ENCODE measurements at places on chromosomes 3 and 15.
A peak's percentile ranks its signal among the peaks of the same experiment; 100 is the strongest.

DNA sequence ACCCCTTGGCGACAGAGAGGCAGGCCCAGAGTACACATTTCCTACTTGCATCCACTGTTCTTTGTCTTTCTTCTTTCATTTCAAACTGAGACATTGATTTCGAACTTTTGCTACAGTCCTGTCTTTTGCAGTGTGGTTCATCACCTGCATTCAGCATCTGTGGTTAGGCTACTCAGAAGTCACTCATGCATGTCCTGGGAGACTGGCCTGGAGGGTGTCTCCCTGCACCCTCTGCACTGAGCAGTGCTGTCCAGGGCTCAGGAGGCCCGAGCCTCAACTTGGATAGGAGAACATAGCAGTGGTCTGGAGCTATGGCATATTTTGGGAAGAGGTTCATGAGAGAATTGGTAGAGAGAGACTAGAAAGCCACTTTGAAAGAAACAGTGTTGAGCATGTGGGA is 240.2 kb upstream of the TPRG1 start:
- DNase-seq: no peak

- no peak for DNase-seq
Measured at GRCh38 chr3:123881771-123882170, 2.4 kb downstream of the MYLK start.

GRCh38 chr3:150236316-150237082 is 171.6 kb upstream of the TSC22D2 start:
- DNase-seq: no peak

GRCh38 chr3:162218479-162218878 is 721.9 kb downstream of the OTOL1 start:
- DNase-seq: no peak

GRCh38 chr15:29686445-29687203 is 135.6 kb downstream of the TJP1 start:
- no peak for DNase-seq

DNA sequence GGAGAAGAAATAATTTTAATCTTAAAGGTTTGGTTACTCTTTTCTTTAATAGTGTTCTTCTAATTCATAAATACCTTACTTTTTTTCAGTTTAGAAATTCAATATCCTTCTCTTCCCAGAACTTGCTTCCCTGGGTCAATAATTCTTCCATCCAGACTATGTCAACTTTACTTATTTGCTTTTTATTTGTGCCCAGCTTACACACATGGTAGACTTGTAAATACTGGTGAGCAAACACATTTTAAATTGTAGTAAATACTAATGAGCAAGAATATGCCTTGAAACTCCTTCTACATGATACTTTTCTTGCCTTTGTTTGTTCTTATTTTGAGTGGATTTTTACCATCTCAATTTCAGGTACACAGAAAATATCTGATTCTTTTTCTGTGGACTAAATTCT is 33.7 kb downstream of the SST start:
- DNase-seq: no peak

DNA sequence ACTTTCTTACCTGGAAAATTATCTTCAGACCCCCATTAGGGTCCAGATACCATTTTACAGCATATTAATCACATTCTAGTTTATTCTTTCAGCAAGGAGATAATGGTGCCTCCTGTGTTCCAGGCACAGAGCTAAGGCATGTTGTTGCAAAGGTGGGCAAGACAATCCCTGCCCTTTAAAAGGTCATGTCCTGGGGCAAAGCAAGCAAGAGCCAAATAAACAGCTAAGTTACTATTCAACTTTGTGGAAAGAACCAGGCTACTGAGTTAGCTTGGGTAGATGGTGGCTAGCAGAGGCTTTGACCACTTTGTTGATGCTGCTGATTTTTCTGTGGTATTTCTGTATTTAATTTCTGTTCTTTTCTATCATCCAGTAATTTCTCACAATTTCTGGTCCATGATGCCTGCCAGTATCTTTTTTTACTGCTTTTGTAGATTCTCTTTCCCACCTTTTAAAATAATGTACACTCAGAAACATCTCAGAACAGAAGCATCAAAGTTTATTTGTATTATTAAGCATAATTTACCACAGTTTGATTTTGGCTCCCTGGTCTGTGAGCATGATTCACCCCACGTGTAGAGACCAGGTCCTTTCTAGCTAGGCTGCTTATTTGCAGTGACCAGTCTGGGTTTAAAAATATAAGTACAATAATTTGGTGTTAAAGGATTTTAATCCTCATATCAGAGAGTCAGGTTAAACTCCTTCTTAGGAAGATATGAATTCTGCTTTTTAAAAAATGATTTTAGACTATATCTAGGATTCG is 71.5 kb downstream of the LRRC28 start:
- DNase-seq: no peak

- no peak for DNase-seq
Measured at GRCh38 chr15:25543196-25543595, 104.4 kb upstream of the UBE3A start.

- no peak for DNase-seq
Measured at GRCh38 chr15:49990835-49991545, 128.0 kb downstream of the ATP8B4 start.

GRCh38 chr3:101639280-101639963 is 37.5 kb downstream of the ZBTB11 start:
- no peak for DNase-seq

DNA sequence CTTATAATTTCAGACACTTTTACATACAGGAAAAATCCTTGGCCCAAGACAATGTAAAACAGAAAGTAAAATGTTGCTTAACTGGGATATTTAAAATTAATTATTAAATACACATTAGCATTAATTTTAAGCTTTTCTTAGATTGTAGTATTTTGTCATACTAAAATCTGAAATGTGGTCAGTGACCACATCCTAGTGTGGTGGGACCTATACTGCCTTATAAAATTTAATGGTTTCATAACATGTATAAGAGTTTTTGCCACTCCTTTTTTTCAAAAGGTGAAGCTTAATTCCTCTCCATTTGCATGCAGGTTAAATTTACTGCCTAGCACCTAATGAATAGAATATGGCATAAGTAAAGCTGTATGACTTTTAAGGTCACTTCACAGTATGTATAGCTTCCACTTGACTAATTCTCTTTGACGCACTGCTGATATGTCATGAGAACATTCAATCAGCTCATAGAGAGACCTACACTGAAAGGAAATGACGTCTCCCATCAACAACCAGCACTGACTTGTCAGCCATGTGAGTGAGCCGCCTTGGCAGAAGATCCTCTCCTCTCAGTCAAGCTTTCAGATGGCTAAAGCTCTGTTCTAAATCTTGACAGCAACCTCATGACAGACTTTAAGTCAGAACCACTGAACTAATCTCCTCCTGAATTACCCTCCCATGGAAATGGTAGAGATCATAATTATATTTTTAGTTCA is 847.8 kb downstream of the SI start:
- no peak for DNase-seq

- DNase-seq: no peak
Measured at GRCh38 chr15:100807028-100807427, 72.6 kb upstream of the ALDH1A3 start.

- DNase-seq: peak; percentile 78
Measured at GRCh38 chr15:70488002-70488605, 275.3 kb downstream of the UACA start.

GRCh38 chr15:89632563-89633430 is 22.5 kb downstream of the KIF7 start:
- no peak for DNase-seq

DNA sequence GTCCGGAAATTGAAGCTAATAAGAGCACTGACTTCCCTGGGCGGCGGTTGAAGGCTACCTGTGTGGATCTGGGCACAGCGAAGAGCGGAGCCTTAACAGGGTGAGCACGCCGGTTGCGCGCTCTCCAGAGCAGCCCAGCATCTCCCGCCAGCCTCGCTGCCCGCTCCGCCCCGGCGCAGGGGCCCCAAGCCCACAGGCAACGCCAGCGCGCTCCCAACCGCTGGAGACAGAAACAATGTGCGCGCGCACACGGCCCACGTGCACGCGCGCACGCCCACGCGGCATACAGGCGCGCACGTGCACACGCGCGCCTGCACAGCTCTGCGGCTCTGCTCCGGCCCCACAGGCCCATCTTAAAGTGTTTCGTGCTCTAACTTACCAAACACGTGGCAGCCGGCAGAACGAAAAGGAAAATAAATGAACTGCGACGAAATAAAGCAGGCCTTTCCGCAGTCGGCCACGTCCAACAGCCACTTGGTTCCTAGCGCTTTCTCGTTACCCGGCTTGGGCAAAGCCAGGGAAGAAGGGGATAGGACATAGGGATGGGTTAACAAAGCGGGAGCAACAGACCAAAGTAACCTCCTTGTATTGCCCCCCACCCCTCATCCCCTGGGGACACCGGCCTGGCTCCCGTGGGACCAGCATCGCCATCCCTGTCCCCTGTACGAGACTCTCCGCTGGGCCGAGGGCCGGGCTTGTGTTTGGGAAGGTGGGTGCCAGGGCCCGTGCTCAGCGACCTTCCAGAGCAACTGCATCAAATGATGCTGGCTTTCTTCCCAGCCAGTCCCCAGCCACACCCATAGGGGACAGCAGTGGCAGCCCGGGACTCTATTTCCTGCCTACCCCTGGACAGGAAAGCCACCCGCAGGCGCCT is 203.7 kb downstream of the ABHD5 start:
- peak; percentile 68 for DNase-seq

DNA sequence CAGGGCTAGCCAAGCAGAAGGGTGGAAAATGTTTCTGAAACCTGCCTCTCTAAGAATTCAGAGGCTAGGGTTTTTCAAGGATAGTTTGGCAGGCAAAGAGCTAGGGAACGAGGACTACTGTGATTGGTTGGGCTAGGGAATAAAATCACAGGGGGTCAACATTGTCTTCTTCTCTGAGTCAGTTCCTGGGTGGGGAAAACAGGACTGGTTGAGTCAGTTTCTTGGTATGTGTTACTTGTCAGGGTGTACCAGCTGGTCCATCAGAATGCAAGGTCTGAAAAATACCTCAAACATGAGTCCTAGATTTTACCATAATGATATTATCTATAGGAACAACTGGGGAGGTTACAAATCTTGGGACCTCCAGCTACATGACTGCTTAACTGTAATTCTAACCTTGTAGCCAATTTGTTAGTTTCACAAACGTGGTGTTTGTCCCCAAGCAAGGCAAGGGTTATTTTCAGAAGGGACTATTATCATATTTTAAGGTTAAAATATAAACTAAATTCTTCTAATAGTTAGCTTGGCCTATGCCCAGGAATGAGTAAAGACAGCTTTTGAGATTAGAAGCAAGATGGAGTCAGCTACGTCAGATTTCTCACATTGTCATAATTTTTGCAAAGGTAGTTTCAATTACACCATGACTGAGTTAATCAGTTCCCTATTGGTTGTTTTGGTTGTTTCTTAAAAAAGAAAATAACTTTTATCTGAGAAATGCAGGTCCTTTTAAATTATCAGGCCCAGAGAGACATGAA is 231.5 kb downstream of the ALCAM start:
- no peak for DNase-seq

DNA sequence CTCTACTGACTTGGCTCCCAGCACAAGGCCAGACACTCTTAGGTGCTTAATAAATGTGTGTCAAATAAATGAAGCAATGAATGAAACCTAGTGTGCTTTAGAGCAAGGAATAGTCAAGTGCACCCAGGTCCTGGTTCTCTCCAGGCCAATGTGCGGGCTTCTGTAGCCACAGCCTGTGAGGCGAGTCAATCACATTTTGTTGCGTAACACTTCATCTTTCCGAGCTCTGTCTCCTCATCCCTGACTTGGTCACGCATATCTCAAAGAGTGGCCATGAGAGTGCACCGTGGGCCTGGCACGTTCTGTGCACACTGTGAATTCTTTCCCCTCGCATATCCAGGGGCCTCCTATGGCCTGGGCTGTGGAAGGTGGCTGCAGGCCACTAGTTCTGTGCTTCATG is 11.4 kb upstream of the SH3GL3 start:
- DNase-seq: no peak

GRCh38 chr3:33829720-33830119 is 31.3 kb downstream of the PDCD6IP start:
- no peak for DNase-seq

DNA sequence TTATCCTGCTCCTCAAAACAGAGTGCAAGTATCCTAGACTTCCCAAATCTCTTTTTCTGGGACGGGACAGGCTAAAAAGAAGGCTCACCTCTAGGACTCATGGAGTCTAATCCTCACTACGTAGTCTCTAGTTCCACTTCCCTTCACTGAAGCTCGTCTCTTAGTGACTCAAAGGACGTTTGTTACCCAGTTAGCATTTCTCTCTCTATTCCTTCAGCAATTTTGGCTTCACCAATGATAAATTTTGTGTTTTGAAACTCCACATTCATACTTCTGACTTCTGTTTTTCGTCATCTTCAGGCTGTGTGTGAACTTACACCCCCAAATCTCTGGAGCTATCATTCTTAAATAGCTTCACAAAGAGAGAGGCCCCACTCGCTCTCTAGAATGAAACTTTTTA is 627.1 kb downstream of the NAALADL2 start:
- no peak for DNase-seq

Measured in stimulated activated CD4-positive, alpha-beta T cell treated with anti-CD3 and anti-CD28 coated beads, Interleukin-15, amount 100 ng/mL, for 24 hours (primary cell).